ENCODE measurements at places on chromosomes 2 and 18. TPM values are rescaled to one million over a fixed set of nuclear protein-coding genes. Genes with fewer than 3 reads are reported as not detected.
A peak's percentile ranks its signal among the peaks of the same experiment; 100 is the strongest.

GRCh38 chr18:3499501-3499900, 49.5 kb downstream of the TGIF1 start:
- DNase-seq = no peak

Gene IL37
- 0.99 TPM for total RNA-seq

Gene CROCC2
- not detected for total RNA-seq

DNA sequence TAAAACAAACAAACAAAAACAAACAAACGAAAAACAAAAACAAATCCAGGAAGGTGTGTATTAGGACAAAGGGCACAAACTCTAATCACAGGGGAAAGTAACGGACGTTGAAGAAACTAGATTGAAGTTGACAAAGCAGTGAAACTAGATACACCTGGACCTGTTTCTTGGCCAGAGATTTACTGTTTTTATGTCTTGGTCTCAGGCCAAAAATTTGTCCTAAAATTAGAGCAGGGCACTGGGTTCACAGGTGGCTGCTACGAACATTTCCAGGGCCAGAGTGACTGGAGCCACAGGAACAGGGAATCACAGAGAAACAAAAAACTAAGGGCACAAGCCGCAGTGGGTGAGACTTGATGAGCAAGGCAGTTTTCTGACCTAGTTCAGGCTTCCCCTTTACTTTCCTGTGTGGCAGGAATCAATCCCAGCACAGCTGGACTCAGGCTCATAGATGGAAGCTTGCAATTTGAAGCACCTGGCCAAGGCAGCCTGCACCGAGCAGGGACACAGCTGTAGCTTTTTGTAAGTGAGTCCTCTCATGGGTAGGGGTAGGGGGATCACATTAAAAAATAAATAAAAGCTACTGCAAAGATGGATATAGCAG, 329.4 kb downstream of the DLGAP1 start:
- no peak for DNase-seq

DNA sequence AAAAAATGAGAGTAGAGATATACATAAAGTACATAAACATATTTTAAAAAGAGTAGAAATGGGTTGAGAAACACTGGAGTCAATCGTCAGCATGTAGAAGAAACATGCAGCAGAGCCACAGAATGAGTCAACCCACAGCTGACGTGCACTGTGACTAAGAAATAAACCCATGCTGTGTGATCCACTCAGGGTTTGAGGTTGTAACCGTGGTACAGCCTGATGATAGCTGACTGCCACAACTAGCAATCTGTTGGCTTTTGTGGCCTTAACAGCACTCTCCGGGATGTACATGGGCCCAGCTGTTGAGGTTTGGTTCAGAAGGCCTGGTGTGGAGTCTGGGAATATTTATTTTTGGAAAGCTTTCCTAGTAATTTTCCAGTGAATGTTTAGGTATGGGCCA, 554.4 kb upstream of the MEX3C start:
- DNase-seq = no peak

GRCh38 chr2:232444409-232445148, 11.4 kb upstream of the ALPI start:
- peak; percentile 72 for DNase-seq

- DNase-seq = no peak
Observed at GRCh38 chr2:8790739-8791162, 46.7 kb downstream of the KIDINS220 start.
